ACHN (cell line): ENCODE measurements at places on chromosomes 3 and 15.
A peak's percentile ranks its signal among the peaks of the same experiment; 100 is the strongest.

- DNase-seq: no peak
Measured at GRCh38 chr3:29236146-29236840, 44.6 kb upstream of the RBMS3 start.

DNA sequence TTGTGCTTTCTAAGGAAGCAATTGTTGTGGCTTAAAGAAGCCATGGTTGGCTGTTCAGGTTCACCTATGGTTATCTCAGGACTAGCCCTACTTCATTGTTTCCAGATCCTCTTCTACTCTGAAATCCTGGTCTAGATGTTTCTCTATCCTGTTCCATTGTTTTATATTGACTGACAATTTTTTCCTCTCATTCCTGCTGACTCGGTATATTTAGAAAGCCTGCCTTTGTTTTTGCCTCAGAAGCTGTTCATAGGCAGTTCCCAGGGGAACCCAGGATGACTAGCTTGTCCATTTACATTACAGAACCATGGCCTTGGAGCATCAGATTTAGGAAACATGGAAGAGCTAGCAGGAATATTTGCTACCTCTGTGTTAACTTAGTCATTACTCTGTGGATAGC lies 64.0 kb downstream of the SLC9C1 start:
- DNase-seq: no peak

DNA sequence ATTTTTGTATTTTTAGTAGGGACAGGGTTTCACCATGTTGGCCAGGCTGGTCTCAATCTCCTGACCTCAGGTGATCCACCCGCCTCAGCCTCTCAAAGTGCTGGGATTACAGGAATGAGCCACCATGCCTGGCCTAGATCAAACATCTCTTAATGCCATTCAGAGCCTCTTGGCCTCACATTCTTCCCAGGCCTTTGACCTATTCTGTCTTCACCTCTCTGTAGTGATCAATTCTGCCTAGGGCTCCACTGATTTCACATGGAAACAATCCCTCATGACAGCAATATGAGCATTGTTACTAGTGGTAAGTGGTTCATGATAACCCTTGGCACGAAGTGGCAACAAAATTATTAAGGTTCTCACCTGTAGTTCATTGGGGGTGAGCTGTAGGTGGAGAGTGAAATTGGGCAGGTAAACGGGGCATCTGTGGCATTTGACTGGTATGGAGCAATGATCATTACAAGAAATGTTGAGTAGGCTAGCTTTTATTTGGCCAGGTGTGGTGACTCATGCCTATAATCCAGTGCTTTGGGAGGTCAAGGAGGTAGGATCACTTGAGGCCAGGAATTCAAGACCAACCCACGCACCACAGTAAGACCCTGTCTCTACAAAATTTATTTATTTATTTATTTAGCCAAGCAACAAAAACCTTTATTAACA lies 4.8 kb upstream of the ARPIN start:
- DNase-seq: no peak

- no peak for DNase-seq
Measured at GRCh38 chr3:18572809-18573208, 147.7 kb upstream of the SATB1 start.

DNA sequence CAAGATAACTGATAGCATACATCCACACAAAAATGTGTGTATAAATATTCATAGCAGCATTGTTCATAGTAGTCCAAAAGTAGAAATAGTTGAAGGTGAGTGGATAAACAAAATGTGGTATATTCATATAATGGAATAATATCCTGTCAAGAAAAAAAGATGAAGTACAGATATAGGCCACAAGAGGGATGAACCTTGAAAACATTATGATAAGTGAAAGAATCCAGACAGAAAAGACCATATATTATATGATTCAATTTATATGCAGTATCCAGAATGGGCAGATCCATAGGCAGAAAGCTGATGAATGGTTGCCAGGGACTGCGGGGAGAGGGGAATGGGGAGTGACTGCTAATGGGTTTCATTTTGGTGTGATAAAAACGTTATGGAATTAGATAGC lies 54.3 kb upstream of the TNIK start:
- DNase-seq: peak; percentile 9

DNA sequence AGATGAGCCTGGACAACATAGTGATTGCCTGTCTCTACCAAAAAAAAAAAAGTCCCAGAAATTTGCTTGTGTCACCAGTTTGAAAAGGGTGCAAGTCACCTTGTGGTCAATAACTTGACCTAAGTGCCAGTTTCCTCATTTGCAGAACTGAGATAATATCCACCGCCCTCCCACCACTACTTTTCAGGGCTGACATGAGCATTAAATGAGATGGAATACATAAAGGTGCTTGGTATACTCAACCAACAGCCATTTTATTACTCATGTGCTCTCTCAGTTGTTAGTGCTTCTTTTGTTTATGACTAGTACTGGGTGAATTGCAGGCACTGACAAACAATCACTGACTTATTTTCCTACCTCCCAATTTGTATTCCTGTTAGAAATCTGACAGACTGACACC lies 340.5 kb upstream of the SATB1 start:
- DNase-seq: no peak

GRCh38 chr3:25531971-25532370 lies 103.9 kb downstream of the RARB start:
- no peak for DNase-seq

DNA sequence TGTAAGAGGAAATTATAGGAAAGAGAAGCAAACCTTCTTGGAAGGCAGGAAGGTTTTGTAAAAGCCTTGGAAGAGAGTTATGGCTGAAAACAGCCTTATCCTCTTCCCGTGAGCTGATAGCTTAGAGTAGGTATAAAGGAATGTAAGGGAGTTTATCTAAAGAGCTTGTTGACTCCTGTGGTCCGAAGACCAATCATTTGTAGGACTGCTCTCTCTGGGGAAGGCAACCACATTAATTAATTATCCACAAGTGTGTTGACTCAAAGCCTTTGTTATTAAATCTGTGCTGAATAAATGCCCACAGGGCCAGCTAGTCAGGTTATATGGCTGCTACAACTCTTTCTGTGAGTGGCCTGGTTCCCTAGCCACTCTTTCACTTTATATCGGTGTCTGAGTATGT lies 452.1 kb upstream of the RASGRP1 start:
- DNase-seq: no peak

DNA sequence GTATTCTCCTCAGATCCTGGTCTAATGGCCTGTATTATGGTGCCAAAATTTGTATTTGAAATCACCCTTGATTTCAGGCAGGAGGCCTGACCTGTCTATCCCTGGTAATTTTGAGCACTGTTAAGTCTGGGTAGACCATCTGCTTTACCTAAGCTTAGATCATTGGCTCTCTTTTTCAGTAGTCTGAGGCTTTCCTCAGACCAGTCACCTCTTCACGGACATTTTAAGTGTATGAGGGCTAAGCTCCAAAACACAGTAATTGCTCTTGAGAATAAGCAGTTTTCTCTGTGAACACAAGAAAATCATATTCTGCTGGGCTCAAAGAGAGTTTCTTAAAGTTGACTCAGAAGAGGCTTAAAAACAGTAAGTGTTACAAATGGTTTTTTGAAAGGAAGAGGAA lies 92.0 kb upstream of the SAMMSON start:
- no peak for DNase-seq

GRCh38 chr3:71901645-71902044 lies 116.7 kb upstream of the PROK2 start:
- DNase-seq: no peak

- peak; percentile 86 for DNase-seq
Measured at GRCh38 chr15:65862682-65863081, 6.6 kb upstream of the RAB11A start.

- DNase-seq: no peak
Measured at GRCh38 chr3:148372206-148372875, 325.4 kb upstream of the AGTR1 start.

DNA sequence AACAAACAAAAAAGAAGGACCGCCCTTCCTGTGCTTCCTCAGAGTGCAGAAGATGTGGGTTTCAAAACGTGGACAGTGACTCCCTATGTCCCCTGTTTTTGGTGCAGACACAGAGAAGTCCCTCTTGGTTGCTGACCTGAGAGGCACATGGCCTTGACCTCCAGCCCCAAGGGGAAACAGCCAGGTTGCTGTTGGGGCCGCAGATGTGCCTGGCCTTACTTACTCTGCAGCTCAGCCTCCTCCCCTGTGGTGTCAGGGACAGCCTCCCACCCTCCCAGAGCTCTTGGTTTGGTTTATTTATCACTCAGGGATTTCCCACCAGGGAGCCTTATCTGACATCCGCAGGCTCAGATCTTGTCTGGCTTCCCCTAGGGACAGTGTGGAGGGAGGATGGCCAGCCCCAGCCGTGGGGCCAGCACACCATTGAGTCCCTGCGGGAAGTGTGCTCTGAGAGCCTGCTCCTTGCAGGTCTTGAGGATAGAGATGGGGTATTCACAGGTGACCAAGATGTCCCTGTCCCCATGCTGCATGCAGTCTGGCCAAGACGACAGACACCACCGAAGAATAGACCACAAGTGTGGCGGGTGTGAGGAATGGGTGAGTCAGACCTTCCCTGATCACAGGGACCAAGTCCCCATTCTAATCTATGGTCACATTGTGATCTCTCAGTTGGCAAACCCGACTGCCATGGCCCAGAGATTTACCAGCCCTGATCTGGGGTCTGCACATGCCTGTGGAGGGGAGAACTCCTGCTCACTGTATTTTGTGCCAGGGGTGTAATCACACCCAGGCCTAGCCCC lies 134.3 kb upstream of the ABHD17C start:
- DNase-seq: no peak

GRCh38 chr3:150168698-150169097 lies 198.0 kb upstream of the PFN2 start:
- no peak for DNase-seq

DNA sequence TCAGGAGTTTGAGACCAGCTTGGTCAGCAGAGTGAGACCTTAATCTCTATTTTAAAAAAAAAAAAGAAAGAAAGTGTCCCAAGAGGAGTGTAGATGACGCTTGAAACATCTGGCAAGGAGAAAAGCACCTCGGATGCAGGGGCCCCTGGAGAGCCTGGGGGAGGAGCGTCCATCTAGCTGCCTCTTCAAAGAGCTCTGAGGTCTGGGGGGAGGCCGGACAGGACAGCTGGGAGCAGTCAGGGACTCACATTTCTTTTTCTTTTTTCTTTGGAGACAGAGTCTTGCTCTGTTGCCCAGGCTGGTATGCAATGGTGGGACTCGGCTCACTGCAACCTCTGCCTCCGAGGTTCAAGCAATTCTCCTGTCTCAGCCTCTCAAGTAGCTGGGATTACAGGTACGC lies 3.3 kb upstream of the IDH2 start:
- no peak for DNase-seq

DNA sequence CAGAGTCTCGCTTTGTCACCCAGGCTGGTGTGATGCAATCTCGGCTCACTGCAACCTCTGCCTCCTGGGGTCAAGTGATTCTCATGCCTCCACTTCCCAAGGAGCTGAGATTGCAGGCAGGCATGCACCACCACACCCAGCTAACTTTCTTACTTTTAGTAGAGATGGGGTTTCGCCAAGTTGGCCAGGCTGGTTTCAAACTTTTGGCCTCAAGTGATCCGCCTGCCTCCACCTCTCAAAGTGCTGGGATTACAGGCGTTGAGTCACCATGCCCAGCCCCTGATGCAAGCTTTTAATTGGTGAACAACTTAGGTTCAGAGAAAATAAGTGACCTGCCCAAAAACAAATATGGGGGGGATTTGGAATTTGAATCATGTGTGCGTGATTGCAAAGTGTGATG lies 246.2 kb downstream of the LRTM1 start:
- DNase-seq: no peak

DNA sequence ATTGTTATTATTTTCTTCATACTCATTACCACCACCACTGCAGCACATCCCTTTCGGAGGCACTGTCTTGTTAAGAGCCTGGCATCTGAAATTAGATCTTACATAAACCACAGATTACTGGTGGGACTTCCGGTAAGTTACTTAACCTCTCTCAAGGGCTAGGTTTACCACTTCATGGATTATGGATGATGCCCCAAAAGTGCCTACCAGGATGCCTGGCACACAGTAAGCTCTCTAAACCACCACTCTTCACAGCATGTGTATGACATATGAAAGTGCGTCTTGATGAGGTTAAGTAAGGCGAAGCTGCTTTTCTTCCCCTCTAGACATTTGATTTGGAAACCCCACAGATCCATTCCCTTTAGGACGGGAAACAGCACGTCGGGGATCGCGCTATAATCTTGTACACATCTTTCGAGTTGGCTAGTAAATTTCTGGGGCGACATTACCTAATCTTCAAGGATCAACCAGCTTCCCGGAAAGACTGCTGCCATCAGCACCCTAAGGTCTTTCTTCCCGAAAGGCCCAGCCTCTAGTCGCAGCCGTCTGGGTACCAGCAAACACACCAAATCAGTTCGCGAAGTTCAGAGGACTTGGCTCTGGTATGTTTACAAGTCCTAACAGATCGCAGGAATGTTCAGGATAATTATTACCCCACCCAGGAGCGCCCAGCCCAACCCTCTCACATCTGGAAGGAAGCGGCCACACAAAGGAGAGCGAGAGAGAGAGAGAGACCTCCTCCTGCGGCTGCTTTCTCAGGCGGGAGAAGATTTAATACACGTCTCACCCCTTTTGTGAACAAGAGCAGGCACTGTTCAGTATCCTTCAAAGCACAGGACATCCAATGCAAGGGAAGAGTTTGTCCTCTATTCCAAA lies 155.1 kb upstream of the FRMD4B start:
- DNase-seq: no peak

GRCh38 chr15:99909592-99910295 lies 176.5 kb upstream of the LYSMD4 start:
- DNase-seq: no peak

DNA sequence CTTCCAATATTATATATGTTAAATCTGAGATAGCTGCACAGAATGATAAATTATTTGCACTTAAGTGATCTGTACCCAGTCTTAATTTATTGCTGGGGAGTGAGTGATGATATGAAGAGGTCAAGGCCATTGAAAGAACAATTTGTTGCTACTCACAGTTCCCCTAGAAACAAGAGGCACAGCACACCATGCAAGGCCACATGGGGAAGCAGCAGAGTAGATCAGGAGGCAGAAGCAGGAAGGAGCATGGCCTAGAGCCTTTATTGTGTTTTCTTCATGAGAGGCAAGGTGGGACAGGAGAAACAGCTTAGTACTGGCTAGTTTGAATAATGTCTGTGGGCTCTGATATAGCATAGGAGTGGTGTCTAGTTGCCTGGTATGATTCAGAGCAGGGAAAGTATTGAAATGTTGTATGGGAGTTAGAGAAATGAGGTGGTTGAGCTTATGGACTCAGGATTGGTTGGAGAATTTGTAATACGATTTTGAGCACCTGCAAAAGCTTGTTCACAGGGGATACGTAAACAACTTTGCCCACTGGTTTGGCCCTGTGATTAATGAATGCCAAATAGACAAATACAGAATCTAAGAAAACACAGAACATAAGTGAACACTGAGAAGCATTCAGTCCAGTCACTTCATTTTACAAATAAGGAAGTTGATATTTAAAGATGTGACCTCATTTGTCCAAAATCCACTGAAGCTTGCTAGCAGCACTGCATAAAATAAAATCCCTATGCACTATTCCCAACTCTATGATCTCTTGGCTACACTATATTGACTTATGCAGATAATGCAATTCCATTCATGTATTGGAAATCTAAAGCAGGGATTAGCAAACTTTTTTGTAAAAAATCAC lies 71.7 kb downstream of the TMCO5A start:
- no peak for DNase-seq

GRCh38 chr3:58724336-58724735 lies 57.8 kb upstream of the FAM3D start:
- DNase-seq: no peak

- no peak for DNase-seq
Measured at GRCh38 chr3:185210621-185211142, 43.2 kb downstream of the EHHADH start.

GRCh38 chr15:45603881-45604280 lies 16.7 kb downstream of the BLOC1S6 start:
- DNase-seq: no peak

GRCh38 chr15:80730926-80731325 lies 35.8 kb downstream of the ABHD17C start:
- DNase-seq: no peak

- DNase-seq: no peak
Measured at GRCh38 chr3:156632601-156633000, 41.8 kb upstream of the TIPARP start.
